Activated CD4-positive, alpha-beta T cell treated with anti-CD3 and anti-CD28 coated beads, Interleukin-2, amount 10 ng/mL, durations not matched to agents 7 days and 5 days (primary cell): ENCODE measurements at places on chromosomes 2 and 18. TPM values are rescaled to one million over a fixed set of nuclear protein-coding genes. Genes with fewer than 3 reads are reported as not detected.

Gene DSG2
- 1.6 TPM for total RNA-seq

Gene SLC14A1
- total RNA-seq: 7.3 TPM

Gene STAT1
- total RNA-seq: 876 TPM

Gene RIT2
- not detected for total RNA-seq

Gene SPEG
- 2.0 TPM for total RNA-seq

Gene IRS1
- total RNA-seq: 6.6 TPM

Gene LRP2
- 0.02 TPM for total RNA-seq

Gene RESP18
- not detected for total RNA-seq

Gene NETO1
- total RNA-seq: not detected

- no peak for DNase-seq
These were observed 69.1 kb upstream of the MAP4K3 start for GRCh38 chr2:39506215-39506614.

DNA sequence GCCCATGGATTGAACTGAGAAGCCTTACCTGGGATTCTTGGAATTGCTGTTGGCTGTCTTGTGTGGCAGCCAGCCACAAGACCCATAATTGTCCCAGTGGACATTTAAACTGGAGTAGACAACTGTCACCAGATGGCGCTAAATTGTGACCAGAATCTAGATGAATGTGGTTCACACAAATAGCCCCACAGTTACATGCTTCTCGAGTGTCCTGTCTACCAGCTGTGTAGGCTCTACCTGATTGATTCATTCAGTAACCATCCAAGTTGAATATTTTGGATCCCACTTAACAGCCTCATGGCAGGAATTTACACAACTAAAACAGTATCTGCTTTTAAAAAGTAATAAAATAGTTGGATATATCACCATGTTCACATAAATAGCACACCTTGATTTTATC is 73.2 kb downstream of the MAP4K4 start:
- no peak for DNase-seq

GRCh38 chr18:67517444-67517765 is 885 bp upstream of the DSEL start:
- no peak for DNase-seq

GRCh38 chr18:35484034-35484433 is 13.7 kb downstream of the INO80C start:
- no peak for DNase-seq

GRCh38 chr2:121034551-121034950 is 250.5 kb downstream of the TFCP2L1 start:
- no peak for DNase-seq

GRCh38 chr2:129237966-129238725 is 741.3 kb upstream of the RAB6C start:
- no peak for DNase-seq

DNA sequence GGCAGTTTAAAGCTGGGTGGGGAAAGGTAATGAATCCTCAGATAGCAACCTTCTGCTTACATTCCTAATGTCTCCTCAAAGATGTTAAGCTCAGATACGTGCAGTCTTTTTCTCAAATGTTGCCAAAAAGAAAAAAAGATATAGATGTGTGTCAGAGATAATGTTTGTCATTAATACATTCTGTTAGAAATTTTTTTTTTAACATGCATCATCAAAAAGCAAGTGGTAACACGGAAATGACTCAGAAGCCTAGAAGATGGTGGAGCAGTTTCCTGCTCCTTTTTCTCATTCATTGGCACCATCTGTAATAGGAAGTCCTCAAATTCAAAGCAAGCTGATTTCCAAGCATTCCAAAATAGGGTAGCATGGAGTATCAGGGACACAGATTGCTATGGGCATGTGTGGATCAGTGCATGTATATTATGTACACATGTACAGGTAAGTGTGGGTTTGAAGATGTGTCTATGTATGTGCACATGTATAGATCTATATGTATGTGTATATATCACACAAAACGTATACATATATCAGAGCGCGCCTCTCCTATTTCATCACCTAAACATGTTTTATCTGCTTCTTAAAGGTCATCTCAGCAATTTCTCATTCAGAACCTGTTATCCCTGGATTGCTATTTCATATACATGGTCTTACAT is 79.9 kb upstream of the ITGB6 start:
- DNase-seq: no peak

- no peak for DNase-seq
These were observed 243.8 kb downstream of the DLGAP1 start for GRCh38 chr18:4211111-4211837.

- no peak for DNase-seq
These were observed 198.4 kb downstream of the RBM43 start for GRCh38 chr2:151063271-151063670.

GRCh38 chr2:2192091-2192955 is 138.8 kb downstream of the MYT1L start:
- no peak for DNase-seq

DNA sequence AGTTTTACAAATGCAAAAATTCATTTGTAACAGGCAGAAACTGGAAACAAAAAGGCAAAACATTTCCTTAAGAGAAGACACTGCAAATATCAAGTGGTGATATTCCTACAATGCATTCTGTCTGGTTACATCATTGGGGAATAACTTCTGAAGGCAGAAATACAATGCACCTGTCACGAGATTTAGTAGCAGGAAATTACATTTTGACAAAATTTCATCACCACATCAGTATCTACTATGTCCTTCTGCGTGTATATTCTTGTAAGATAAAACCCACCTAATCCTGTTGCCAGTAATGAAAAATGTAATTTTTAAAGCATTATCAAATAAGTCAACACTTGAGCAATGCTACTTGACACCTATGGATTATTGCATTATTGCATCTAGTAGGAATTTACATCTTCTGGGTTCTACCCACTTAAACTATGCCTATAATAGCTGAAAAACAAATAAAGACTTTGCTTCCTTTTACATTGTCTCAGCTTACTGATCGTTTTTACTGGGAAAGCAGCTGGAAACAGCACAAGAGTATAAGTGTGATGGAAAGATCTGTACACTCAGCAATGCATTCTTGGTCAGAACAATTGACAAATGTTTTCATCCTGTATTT is 59.5 kb downstream of the IRS1 start:
- DNase-seq: no peak

DNA sequence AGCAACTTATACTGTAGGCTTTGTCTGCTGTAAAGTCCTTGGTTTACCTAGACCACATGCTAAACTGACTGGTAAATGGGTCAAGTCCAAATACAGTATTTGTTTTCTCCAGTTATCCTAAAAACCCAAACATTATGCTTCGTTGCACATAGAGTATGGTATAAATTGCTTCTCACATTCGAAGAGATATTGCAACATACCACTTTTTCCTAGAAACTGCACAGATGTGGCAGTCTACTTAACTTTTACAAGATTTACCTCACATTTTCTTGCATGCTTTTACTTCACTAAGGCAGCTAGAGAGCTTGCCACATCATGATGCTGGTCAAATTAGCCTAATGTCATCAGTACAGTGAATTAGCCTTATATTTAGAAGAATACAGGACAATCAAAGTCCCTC is 66.0 kb upstream of the SCN7A start:
- DNase-seq: no peak

DNA sequence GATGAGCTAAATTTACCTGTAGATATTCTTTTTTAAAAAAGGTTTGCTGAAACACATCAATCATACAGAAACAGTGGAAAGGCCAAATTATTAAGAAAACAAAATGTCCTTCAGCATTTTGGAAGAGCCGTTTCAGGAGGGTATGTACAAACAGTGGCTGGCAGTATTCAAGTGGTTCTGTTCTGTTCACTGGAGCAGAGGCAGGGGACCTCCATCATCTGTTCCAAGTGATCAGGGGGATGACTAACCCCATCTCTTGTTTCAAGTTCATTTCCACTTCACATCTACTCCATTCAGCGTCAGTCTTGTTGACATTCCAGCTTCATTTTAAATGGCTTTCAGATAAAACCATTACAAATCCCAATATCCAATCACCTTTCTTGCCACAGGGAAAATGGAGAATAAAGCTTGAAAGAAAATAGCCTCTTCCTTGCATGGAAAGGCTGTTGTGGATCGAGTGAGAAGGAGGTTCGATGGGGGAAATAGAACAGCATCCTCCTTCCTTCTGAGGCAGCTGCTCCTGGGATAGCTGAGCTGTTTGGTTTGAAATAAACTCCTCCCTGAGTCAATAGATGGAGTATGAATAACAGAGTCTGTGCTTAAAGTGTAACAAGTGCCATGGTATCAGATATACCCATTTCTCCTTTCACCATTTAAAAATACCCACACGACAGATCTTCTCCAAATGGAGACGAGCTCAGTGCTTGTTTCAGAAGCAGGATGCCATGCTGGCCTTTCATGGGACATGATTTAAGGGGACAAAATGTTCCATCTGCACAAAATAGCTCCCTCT is 63.7 kb upstream of the OTOF start:
- DNase-seq: no peak

- DNase-seq: peak; percentile 19
These were observed 1.3 kb downstream of the SLC20A1 start for GRCh38 chr2:112646791-112647689.

GRCh38 chr2:46388881-46389280 is 90.5 kb upstream of the TMEM247 start:
- no peak for DNase-seq

GRCh38 chr2:19987936-19988335 is 2.0 kb downstream of the WDR35 start:
- DNase-seq: no peak

GRCh38 chr2:242040681-242041080 is 171.2 kb downstream of the RTP5 start:
- no peak for DNase-seq

DNA sequence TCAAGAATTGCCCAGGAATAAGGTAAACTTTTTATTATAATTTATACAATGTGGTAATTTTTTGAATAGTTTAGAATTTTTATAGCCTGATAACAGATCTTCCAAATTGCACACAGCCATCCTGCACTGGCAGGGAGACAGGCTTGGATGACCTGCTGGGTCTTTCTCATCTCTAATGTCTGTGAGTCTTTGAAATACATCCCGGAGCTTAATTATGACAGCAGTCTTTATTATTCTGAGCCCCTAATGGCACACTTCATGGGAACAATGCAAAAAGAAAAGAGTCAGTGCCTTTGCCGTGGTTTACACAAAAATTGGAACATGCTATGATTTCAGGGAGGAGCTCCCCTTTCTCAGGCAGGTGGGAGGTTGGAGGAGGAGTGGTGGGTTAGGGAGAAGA is 71.0 kb downstream of the TMEM182 start:
- no peak for DNase-seq

GRCh38 chr2:109318150-109318948 is 189.3 kb downstream of the SH3RF3 start:
- no peak for DNase-seq

DNA sequence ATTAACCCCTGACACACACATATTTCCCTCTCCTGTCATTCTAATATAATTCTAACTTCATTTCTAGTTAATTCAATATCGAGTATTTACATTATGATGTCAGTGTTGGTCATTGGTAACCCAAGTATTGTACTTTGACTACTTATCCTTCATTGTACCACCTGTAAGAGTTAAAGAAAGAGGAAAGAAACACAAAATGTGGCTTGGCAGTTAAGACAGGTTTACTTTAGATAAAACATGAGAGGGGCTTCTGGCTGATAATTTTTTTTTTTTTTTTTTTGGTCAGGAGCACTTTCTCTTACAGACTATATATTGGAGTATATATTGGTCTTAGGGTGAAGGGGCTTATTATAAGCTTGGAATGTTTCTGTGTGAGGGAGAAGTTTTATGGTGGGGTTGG is 57.0 kb upstream of the ACYP2 start:
- no peak for DNase-seq

- no peak for DNase-seq
These were observed 65.2 kb downstream of the BCL11A start for GRCh38 chr2:60488291-60488690.

DNA sequence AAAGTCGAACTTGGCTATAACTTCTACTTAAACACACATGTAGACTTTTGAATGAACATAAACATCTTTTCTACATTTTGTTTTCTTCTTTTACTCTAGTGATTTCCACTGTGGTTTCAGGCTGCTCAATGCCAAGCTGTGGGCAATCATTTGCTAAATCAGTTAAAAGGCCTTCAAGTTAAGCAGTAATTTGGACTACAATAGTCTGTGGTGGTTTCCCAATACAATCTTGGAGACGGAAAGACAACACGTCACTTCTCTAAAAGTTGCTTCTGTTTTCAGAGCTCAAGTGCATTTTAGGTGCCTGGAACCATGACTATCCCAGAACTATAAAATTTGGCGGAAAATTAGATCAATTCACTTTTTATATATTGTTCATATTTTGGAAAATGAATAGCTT is 69.4 kb downstream of the TXNL1 start:
- no peak for DNase-seq

DNA sequence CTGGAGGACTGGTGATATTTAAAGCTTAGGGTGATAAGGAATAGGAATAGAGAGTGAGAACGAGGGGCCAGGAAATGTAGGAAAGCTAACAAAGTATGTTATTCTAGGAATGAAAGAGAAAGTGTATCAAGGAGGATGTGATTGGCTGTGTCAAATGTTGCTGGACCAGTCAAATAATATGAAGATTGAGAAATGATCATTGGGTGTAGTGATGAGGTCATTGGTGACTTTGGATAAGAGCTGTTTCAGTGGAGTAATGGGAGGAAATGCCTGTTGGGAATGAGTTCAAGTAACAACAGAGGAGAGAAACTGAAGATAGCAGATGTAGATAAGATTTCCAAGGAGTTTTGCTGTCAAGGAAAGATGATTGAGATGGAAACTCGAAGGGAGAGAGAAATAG is 74.4 kb downstream of the UBE2E3 start:
- DNase-seq: no peak

DNA sequence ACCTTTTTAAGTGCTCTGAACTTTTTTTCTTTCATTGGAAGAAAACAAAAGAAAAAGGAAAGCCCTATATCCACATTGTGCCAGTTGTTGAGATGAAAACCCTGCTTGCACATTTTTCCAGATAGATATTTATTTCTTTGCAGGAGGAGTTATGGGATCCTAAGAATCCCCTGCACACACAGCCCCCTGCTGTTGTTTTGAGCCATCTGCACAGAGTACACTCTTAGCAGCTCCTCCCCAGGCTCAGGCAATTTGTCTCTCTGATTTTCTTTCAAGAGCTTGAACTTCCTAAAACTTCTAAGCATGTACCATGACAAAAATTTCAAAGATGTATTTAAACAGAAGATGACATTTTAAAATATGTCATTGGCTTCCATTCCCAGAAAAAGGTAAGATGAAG is 436.9 kb downstream of the METTL4 start:
- DNase-seq: no peak

DNA sequence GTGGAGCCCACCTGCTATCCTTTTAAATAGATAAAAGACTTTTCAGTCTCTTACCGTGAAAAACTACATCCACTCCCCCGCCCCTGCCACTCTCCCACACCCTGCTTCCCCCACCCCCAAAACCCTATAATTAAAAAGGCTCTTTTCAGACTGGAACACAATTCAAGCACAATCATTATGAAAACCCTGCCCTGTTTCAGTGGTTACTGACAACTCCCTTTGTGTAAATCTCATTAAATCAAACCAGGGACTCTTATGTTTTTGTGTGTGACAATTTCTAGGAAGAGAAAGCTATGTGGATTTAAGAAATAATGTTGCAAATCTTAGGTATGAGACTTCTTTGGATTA is 21.0 kb upstream of the ZNF532 start:
- DNase-seq: no peak
